ENCODE measurements at places on chromosomes 1 and 21. TPM values are rescaled to one million over a fixed set of nuclear protein-coding genes. Genes with fewer than 3 reads are reported as not detected.

GRCh38 chr1:21001042-21001441 is 175.7 kb downstream of the EIF4G3 start:
- DNase-seq: no peak
- no peaks in the 10 kb centered on the region for H3K4me1 ChIP-seq
- no peak overlapping the region for H3K4me3 ChIP-seq
- H3K36me3 ChIP-seq: peaks cover 23% of the 10 kb centered on the region

MCOLN2 gene
- total RNA-seq: 3.1 TPM

ERVH48-1 gene
- not detected for total RNA-seq

DNA sequence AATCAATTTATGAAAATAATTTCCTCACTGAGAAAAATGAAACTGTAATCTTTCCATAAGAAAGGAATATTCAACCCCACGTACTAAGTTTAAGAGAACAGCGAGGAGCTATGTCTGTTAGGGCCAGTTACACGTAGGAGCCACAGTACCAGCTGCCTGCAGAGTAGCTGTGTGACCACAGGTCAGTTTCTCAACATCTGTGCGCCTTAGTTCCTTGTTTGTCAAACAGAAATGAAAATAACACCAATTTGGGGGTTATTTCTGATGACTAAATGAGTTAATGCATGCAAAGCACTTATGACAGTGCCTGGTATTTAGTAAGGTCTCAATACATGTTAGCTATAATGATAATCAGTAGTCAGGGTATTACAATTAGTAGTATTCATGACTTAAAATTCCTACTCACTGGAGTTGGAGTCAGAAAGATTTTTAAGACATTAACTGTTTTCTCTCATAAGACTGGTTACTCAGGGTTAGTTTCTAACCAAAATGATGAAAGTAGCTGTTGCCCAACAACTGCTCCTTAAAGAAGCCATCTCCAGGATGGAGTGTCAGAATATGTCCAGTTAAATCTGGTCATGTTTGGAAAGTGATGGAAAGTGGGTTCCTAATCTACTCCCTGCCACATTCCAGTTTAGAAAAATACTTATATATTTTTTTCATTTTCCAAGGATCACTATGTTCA is 85.8 kb upstream of the ZNF648 start:
- H3K4me3 ChIP-seq: no peak overlapping the region
- peak overlapping the region; percentile 97 for H3K27ac ChIP-seq
- H3K36me3 ChIP-seq: peaks cover 4% of the 10 kb centered on the region
- H3K4me1 ChIP-seq: peaks cover 57% of the 10 kb centered on the region

DNA sequence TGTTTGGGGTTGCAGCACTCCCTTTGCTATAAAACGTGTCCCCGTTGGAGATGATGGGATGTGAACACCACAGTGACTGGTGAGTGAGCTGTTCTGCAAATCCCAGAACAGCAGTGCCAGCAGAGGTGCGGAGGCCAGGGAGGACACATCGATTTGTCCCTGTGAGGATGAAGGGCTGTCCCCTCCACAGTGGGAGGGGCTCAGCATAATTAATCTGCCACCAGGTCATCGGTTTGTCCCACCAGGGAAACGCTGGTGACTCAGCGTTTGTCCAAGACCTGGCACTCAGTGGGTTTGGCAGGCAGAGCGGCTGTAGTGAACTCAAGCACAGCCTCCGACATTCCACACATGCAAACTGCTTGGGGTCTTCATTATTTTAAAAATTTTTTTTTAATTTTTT is 22.8 kb upstream of the PDE9A start:
- no peak overlapping the region for H3K27ac ChIP-seq
- H3K27me3 ChIP-seq: no peaks in the 10 kb centered on the region
- H3K4me3 ChIP-seq: no peak overlapping the region

HES5 gene
- total RNA-seq: not detected

HRNR gene
- total RNA-seq: not detected

DNA sequence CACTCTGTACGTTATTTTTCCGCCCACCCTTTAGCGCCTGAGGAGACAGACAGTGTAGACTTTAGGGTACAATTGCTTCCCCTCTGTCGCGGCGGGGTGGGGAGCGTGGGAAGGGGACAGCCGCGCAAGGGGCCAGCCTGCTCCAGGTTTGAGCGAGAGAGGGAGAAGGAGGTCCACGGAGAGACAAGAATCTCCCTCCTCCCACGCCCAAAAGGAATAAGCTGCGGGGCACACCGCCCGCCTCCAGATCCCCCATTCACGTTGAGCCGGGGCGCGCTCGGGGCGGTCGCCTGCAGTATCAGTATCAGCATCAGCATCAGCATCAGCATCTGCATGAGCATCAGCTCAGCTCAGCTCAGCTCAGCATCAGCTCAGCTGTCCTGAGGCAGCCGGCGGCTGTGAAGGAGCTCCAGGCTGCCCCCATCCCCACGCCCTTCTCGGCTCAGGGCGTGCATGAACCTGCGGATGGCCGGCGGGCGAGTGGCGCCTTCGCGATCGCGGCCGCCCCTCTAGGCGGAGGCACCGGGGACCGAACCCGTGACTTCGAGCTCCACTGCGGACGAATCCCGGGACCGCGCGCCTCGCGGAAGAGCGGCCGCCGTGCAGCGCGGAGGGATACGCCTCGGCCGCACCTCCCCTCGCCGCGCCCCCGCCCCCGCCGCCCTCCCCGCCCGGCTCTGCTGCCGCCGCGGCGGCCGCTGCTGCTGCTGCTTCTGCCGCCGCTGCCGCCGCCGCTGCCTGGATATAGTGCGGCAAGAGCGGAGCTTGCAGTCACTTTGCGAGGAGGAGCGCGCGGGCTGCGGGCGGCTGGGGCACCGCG is at the start of gene NCAM2:
Gene NCAM2 (plus strand): TSS at position 774 of the 820 bp plus-strand sequence.
- peaks cover 5% of the 10 kb centered on the region for H3K4me1 ChIP-seq
- H3K27me3 ChIP-seq: no peaks in the 10 kb centered on the region
- no peaks in the 10 kb centered on the region for H3K36me3 ChIP-seq
- no peak within 1 kb of the TSS for H3K4me3 ChIP-seq
- DNase-seq: no peak
- H3K27ac ChIP-seq: no peak within 1 kb of the TSS

CYP4Z1 gene
- not detected for total RNA-seq

DNA sequence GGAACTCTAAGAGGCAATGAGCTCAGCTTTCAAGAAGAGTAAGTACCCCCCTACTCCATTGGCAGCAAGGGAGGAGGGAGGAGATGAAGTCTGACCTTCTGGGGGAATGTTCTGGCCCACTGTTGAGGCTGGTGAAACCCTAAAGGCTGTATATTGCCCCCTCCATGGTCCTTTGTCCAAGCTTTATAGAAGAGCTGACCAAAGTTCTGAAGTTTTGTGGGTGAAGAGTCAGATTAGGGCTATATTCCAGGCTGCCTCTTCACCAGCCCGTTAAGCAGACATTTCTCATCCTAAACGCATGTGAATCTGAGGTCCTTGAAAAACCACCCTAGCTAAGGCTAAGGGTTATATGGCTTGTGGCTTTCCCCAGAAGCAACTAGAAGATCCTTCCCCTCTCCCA is 1.4 kb downstream of the C1orf94 start:
- no peak overlapping the region for H3K27ac ChIP-seq
- H3K4me3 ChIP-seq: no peak overlapping the region
- H3K4me1 ChIP-seq: no peaks in the 10 kb centered on the region
- DNase-seq: no peak

GRCh38 chr1:244006961-244007360 is 44.1 kb upstream of the ZBTB18 start:
- DNase-seq: no peak
- no peak overlapping the region for H3K27ac ChIP-seq
- H3K27me3 ChIP-seq: peaks cover 33% of the 10 kb centered on the region
- H3K4me1 ChIP-seq: peaks cover 10% of the 10 kb centered on the region
- H3K36me3 ChIP-seq: no peaks in the 10 kb centered on the region

DNA sequence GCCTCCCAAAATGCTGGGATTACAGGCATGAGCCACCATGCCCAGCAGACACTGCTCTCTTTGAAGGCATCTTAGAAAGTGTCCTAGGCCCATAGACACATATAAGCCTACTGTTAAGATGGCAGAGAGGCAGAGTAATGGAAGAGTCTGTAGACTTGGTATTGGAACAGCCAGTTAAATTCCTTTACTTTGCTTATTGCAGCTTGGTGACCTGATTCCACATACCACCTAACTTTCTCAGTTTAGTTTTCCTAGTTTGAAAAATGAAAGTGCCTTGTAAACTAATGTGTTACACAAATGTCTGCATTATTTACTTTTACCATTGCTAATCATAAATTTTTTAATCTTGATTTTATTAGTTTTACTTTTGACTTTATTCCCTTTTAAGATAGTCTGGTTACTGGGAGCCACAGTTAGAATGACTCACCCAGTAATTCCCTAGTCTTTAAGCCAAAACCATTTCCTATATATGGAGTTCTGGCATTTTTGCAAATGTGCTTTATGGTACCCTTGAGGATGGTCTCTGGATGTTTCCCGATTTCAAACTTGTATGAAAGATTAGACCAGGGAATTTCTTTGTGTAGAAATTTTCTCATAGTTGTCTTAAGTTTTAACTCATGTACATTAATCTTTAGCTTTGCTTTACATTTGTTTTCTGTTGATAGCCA is 6.4 kb downstream of the SMAP2 start:
- H3K4me1 ChIP-seq: peaks cover 19% of the 10 kb centered on the region
- H3K27me3 ChIP-seq: no peaks in the 10 kb centered on the region
- DNase-seq: peak; percentile 11
- peaks cover 6% of the 10 kb centered on the region for H3K36me3 ChIP-seq

- no peaks in the 10 kb centered on the region for H3K36me3 ChIP-seq
- no peak for DNase-seq
- no peaks in the 10 kb centered on the region for H3K4me1 ChIP-seq
- H3K27me3 ChIP-seq: no peaks in the 10 kb centered on the region
Measured at GRCh38 chr1:116871779-116872146, 38.0 kb upstream of the PTGFRN start.

- DNase-seq: no peak
- no peak overlapping the region for H3K27ac ChIP-seq
- H3K36me3 ChIP-seq: no peaks in the 10 kb centered on the region
- no peak overlapping the region for H3K4me3 ChIP-seq
Measured at GRCh38 chr1:69228501-69228900, 339.2 kb upstream of the LRRC7 start.

CD53 gene
- total RNA-seq: not detected

GRCh38 chr1:65836686-65837085 is 44.0 kb downstream of the PDE4B start:
- no peaks in the 10 kb centered on the region for H3K4me1 ChIP-seq
- H3K27me3 ChIP-seq: peaks cover 11% of the 10 kb centered on the region
- no peak overlapping the region for H3K27ac ChIP-seq
- H3K36me3 ChIP-seq: no peaks in the 10 kb centered on the region
- no peak overlapping the region for H3K4me3 ChIP-seq

- H3K36me3 ChIP-seq: peaks cover 39% of the 10 kb centered on the region
- H3K27ac ChIP-seq: peak overlapping the region; percentile 27
- no peaks in the 10 kb centered on the region for H3K27me3 ChIP-seq
- DNase-seq: peak; percentile 33
- H3K4me1 ChIP-seq: peaks cover 24% of the 10 kb centered on the region
Measured at GRCh38 chr1:6521536-6521935, 30.1 kb upstream of the PLEKHG5 start.

DNA sequence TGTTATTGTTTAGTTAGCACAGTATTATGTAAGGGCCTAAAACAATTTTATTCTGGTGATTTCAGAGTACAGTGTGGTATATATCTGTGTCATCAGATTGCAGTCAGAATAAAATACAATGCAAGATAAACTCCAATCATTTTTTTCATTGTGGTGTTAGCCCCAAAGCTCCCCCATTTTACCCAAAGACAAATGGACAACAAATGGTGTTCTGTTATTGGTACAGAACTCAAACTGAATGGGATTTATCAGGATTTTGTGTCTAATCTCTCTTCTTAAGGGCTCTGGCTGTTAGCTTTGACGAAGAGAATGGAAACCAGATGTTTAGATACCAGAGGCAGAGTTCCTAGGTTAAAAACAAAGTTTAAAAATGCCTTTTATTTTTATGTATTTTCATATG is 163.1 kb upstream of the USP25 start:
- DNase-seq: no peak
- H3K27ac ChIP-seq: no peak overlapping the region
- H3K4me3 ChIP-seq: no peak overlapping the region
- no peaks in the 10 kb centered on the region for H3K36me3 ChIP-seq
- no peaks in the 10 kb centered on the region for H3K27me3 ChIP-seq

AMY1A gene
- not detected for total RNA-seq

AIRE gene
- not detected for total RNA-seq

GRCh38 chr1:231057410-231057809 is 17.4 kb upstream of the FAM89A start:
- no peaks in the 10 kb centered on the region for H3K27me3 ChIP-seq
- no peak for DNase-seq

- H3K27ac ChIP-seq: no peak overlapping the region
- H3K36me3 ChIP-seq: no peaks in the 10 kb centered on the region
- DNase-seq: no peak
- no peak overlapping the region for H3K4me3 ChIP-seq
- no peaks in the 10 kb centered on the region for H3K27me3 ChIP-seq
Measured at GRCh38 chr1:87717157-87717670, 388.5 kb downstream of the LMO4 start.

CTSS gene
- total RNA-seq: 0.86 TPM

- H3K27me3 ChIP-seq: no peaks in the 10 kb centered on the region
- H3K36me3 ChIP-seq: no peaks in the 10 kb centered on the region
- H3K4me3 ChIP-seq: no peak overlapping the region
- no peak overlapping the region for H3K27ac ChIP-seq
- peaks cover 7% of the 10 kb centered on the region for H3K4me1 ChIP-seq
- no peak for DNase-seq
Measured at GRCh38 chr1:85394130-85394529, 70.8 kb downstream of the DDAH1 start.

DNA sequence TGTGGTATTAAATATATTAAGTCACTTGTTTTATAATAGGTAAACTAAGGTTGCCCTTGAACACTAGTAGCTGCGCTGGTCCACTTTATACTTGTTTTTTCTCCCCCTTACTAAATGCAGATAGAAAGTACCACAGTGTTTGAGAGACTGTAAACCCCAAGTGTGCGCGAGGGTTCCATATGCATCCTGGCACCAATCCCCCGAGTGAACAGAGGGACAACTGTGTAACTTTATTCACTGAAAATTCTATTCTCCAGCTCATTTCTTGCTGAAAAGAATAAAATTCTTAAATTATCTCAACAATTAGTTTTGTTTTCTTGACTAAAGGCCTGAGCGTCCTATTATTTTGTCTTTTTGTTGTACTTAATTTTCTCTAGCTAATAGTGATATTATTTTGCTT is 1.9 kb downstream of the RSRP1 start:
- peak overlapping the region; percentile 93 for H3K4me3 ChIP-seq
- no peaks in the 10 kb centered on the region for H3K27me3 ChIP-seq
- H3K4me1 ChIP-seq: peaks cover 13% of the 10 kb centered on the region
- H3K36me3 ChIP-seq: peaks cover 81% of the 10 kb centered on the region
- DNase-seq: no peak

GRCh38 chr1:109769330-109770078 is 5.8 kb upstream of the EPS8L3 start:
- no peak overlapping the region for H3K4me3 ChIP-seq
- H3K36me3 ChIP-seq: no peaks in the 10 kb centered on the region
- H3K27me3 ChIP-seq: no peaks in the 10 kb centered on the region
- peak; percentile 52 for DNase-seq
- no peak overlapping the region for H3K27ac ChIP-seq

- no peaks in the 10 kb centered on the region for H3K27me3 ChIP-seq
- H3K4me1 ChIP-seq: peaks cover 16% of the 10 kb centered on the region
- peak overlapping the region; percentile 53 for H3K4me3 ChIP-seq
- H3K36me3 ChIP-seq: peaks cover 17% of the 10 kb centered on the region
- DNase-seq: no peak
- no peak overlapping the region for H3K27ac ChIP-seq
Measured at GRCh38 chr21:33362044-33362555, 37.3 kb downstream of the IFNAR1 start.

- no peak overlapping the region for H3K4me3 ChIP-seq
- H3K4me1 ChIP-seq: no peaks in the 10 kb centered on the region
- H3K36me3 ChIP-seq: no peaks in the 10 kb centered on the region
- DNase-seq: no peak
- H3K27ac ChIP-seq: no peak overlapping the region
- H3K27me3 ChIP-seq: no peaks in the 10 kb centered on the region
Measured at GRCh38 chr1:218783131-218783530, 390.5 kb upstream of the LYPLAL1 start.
